Stimulated activated CD8-positive, alpha-beta memory T cell treated with anti-CD3 and anti-CD28 coated beads, Interleukin-4, amount 100 ng/mL, for 4 hours (primary cell): ENCODE measurements at places on chromosomes 2 and 18.

DNA sequence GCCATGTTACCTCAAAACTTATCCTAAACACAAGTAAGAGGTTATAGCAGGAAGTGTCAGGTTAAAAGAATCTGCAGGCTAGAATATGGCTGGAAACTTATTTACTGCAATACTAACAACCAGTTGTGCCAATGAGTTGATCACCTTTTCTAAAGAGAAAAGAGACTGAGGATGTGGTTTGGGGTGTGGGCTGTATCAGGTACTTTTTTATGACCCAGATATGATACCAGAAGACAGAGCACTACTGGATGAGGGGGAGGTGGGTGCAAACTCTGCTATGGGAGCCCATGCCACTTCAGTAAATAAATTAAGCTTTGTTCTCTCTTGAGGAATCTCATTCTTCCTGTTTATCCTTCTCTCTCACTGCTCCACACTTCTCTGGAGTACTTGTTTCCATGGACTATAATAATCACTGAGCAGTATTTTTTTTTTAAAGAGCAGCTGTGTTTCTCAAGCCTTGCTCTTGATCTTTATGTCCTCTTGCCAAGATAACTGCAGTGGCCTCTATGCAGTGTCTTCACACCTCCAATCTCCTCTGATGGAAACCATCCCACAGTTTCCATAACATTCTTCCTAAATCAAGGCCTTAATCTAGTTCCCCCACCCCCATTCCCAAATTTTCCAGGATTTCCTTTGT lies 51.2 kb upstream of the NOSTRIN start:
- DNase-seq, result no peak

DNA sequence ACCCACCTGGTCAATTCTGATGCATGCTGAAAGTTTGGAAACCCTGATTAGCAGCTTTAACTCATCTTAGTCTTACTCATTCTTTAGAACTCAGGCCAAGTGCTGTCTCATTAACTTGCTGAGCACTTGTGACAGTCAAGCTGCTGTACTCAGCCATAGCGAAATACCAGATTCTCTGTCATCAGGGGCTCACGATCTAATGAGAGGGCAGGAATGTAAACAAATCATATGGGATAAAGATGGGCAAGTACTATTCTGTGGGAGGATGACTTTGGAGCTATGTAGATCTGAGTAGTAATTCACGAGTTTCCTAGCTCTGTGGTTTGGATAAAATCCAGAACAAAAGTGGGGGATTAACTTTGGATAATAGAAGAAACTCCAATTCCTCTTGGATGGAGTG lies 376.6 kb downstream of the HRH4 start:
- no peak for DNase-seq

GRCh38 chr2:225354281-225354774 lies 45.2 kb upstream of the NYAP2 start:
- no peak for DNase-seq

DNA sequence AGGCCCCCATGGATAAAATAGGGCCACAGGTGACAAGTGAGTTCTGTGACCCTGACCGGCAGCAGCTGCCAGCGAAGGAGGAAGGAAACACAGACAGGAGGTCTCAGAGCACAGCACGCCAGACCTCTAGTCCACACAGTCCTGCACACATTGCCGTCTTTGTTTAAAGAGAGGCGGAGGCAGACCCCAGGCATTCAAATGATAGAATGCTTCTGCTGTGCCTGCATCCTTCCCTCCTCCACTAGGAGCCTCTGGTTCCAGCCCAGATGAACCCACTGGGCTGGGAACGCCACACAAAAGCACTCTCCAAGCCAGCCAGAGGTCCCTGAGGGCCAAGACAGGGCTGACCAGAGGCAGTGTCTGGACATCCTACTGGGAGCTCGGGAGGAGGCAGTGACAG lies 118.7 kb downstream of the KLHL29 start:
- no peak for DNase-seq

- no peak for DNase-seq
Measured at GRCh38 chr2:207121784-207122183, 44.0 kb downstream of the KLF7 start.

- DNase-seq, result no peak
Measured at GRCh38 chr2:226655871-226656270, 143.7 kb downstream of the IRS1 start.

GRCh38 chr2:182522972-182523473 lies 96.2 kb upstream of the PDE1A start:
- DNase-seq, result no peak

DNA sequence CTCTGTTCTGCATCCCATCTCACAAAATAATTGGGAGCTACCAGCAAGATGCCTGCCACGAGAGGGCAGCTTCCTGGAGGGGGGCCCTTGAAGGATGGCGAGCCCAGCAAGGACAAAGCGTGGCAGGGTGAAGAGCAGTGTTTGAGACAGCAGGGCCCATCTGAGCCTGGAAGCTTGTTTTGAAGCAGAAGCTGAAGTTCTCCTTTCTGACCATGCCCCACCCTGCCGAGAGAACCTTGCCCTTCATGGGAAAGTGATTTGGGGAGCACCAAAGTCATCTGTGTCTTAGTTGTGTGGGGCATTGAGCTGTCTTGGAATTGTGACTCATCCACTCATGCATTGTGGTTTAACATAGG lies 216.3 kb downstream of the BCL11A start:
- DNase-seq, result no peak

GRCh38 chr18:46148810-46149209 lies 44.6 kb downstream of the HAUS1 start:
- no peak for DNase-seq

GRCh38 chr2:26459991-26460612 lies 17.8 kb downstream of the OTOF start:
- no peak for DNase-seq

DNA sequence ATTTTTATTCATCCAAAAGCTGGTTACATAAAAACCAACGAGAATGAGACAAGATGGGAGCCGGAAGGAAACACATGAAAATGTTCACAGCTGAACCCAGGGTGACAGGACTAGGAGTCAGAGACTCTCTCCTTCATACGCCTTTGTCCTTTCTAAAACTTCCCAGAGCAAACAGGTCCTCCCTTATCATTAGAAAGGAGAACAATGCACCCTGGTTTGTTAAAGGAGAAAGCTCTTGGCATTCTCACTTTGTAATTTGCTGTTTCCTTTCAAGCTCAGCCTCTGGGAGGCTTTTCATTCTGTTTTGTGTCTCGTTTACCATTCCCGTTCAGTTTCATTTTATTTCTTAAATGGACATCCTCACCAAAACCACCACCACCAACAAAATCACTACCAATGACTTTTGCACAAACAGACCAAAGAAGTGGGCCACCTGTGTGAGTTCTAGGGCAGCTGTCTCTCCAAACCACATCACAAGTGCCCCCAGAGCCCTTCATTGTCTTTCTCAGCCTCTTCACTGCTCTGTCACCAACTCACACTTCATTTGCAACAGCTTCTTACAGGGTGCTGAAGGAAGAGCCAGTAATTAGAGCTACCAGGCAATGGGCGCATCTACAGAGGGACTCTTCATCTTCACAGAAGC lies 105.3 kb downstream of the HDAC4 start:
- no peak for DNase-seq

- DNase-seq, result no peak
Measured at GRCh38 chr2:227462462-227462951, 9.4 kb upstream of the AGFG1 start.

- DNase-seq, result no peak
Measured at GRCh38 chr2:25964891-25965290, 17.4 kb downstream of the KIF3C start.

DNA sequence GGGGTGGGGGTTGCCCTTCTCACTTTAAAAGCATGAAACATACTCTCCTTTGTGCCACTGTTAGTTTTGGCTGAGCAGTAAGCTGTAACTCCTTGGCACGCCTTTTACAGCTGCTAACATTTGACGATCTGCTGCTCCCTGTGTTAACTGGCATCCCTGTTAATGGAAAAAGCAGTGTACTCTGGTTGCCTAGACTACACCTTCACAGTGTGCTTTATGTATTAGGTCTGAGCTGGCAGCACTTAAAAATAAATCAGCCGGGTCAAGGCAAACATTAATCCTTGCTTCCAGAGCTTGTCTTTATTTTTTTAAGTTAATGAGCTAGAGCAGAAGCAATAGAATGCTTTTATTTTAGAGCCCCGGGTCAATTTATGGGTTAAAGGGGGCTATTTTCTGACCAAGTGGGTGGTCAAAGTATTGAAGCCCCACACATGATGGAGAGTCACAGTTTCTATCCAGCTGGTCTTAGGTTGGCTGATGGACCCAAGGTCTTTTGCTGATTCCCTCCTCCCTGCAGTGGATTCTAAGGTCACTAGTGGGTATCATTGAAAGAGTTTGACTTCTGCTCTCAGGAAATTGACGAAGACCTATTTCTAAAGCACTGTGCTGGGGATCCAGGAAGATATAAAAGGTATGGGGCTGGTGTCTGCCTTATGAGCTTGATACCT lies 54.5 kb downstream of the CFAP221 start:
- DNase-seq, result no peak

DNA sequence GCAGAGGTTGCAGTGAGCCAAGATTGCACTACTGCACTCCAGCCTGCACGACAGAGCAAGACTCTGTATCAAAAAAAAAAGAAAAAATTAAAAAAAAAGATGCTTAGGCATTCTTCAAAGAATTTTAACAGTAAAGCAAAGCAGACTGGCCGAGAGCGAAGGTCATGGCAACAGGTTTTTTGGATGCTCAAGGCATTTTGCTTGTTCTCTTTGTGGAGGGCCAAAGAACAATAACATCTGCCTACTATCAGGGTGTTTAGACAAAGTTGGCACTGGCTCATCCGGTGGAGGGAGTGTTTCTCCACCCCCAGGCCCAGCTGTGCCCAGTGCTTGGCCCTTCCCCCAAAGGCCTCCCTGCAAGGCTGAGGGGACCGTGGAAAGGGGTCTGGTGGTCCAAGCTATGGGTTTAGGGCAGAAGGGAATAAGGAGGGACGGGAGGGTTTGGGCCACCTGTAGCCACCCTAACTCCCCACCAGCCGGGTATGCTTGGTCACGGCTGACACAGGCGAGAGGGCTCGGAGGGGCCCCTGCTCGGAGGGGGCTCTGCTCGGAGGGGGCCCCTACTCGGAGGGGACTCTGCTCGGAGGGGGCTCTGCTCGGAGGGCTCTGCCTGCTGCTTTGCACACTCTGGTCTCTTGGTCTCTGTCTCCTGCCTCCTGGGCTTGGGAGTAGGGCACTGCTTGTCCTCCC lies 26.7 kb upstream of the ALLC start:
- no peak for DNase-seq

DNA sequence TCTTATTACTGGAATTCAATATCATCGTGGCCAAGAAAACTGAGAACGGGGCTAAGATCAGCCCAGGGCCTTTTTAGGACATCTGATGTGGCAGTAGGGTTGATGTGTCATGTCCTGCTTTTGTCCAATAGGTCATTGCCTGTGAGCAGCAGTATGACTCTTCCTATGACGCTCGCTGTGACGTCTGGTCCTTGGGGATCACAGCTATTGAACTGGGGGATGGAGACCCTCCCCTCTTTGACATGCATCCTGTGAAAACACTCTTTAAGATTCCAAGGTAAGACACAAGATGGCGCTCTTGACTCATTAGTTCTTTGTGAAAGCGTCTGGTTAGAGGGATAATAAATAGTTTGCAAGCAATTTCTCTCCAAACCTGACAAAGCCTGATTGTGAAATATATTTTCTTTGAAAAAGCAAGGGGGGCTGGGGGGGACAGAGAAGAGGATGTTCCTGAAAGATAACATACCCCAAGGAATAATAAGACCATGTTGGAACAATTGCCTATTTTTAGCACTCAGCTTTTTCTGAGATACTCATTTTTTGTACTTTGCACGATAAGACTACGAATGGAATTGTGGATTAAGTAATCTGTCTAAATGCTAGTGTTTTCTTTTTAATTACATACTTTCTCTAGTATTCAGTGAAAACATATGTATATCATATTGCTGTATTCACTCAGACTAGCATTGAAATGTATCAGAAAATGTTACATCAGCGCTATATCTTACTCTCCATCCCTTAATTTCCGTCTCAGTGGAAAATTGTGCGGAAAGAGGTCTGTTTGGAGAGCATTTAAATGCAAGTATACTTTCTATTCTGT lies 58.1 kb downstream of the MYO3B start:
- DNase-seq, result no peak

DNA sequence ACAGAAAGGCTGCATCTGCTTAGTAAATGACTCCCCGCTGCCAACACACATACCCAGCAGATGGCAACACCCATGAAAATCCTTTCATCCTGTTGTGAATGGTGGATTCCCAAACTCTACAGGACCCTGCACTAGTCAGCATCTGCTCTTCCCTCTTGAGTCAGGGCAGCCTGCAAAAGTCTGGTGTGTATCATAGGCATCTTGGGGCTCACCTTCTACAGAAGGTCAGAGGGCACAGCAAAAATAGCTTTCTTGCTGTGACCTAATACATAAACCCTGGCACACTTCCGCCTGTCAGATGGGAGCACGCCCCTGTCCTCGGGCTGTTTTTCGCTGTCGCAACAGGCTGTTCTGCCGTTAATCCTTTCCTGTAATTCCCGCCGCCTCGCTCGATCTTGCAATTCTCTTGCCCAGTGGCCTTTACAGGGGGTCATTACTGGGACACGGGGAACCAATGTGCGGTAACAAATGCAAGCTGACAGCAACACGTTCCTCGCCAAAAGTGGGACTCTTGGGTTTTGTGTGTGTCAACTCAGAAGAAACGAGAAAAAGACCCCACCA lies 19.9 kb upstream of the SCYGR1 start:
- DNase-seq, result no peak

DNA sequence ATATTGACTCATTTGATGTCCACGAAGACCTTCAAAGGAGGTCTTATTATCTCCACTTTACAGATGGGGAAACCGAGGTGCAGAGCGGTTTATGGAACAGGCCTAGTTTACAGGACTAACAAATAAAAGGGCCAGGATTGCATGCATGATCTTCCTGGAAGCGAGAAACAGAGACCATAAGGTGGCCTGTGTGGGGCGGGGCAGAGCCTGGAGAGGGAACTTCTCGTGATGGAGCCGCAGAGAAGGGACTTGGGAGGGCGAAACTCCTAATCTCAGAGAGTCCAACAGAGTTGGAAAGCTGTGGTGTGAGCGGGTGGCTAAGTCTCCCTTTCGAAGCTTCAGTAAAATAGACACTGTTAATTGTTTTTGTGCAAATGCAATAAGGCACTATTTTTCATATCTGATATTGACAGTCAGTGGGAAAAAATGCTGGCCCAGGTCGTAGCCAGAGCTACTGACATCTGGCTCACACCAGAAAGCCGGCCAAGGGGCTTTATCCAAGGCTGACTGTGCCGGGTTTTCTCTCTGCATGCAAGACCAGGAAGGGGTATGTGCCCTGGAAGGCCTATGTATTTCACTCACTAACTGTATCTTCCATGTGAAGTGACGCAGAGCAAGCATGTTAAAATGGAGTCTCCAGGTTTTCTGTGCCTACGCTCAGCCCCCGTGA lies 4.5 kb downstream of the INPP5D start:
- no peak for DNase-seq
